M059J (cell line): ENCODE measurements at places on chromosomes 11 and 22. TPM values are rescaled to one million over a fixed set of nuclear protein-coding genes. Genes with fewer than 3 reads are reported as not detected.

The PACSIN2 gene
- 31.0 and 51.0 TPM in 2 replicates for total RNA-seq

The RNF214 gene
- 7.8 and 7.9 TPM in 2 replicates for total RNA-seq

The CDKN1C gene
- 4.4 and 6.2 TPM in 2 replicates for total RNA-seq

The SLN gene
- total RNA-seq, result not detected in 2 replicates

The OR8D4 gene
- total RNA-seq, result not detected in 2 replicates

DNA sequence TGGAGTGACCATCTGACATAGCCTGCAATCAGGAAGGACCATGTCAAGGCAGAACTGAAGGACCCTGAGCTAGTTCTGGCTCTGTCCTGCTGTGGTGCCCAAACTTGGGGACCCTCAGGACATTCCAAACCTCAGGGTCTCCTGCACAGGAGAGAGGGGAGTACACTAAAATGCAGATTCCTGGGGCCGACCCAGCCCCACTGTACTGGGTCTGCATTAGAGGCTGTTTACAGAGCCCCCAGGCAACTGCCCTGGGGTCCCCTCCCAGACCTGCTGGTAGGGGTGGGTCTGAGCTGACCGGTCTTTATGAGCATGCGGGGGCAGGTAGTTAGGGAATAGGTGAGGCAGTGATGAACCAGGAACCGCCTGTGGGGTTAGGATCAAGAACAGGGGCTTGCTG is 6.8 kb downstream of the TRPM5 start:
- no peak for DNase-seq

DNA sequence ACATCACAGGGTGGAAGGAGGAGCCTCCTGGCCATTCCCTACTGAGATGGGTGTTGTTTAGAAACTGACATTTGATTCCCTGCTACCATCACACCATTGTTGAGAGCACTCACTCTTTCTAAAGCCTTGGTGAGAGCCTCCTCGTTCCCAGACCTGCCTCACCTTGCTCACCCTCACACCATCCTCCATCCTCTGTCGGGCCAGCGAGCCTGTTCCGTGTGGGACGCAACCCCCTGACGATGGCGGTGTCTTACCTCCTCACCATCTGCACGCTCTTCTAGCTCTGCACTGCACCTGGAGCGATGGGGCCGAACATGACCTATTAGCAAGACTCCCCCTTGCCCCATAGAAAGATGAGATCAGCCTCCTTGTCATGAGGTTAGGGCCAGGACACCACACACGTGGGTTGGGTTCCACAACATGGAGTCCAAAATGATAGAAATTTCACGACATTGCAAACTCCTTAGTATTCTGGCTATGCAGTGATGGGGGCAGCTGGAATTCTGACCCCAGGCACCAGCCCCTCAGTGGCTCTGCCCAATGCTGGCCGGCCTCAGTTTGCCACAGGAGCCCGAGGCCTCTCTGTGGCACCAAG is 1017.9 kb downstream of the TBC1D22A start:
- no peak for DNase-seq

DNA sequence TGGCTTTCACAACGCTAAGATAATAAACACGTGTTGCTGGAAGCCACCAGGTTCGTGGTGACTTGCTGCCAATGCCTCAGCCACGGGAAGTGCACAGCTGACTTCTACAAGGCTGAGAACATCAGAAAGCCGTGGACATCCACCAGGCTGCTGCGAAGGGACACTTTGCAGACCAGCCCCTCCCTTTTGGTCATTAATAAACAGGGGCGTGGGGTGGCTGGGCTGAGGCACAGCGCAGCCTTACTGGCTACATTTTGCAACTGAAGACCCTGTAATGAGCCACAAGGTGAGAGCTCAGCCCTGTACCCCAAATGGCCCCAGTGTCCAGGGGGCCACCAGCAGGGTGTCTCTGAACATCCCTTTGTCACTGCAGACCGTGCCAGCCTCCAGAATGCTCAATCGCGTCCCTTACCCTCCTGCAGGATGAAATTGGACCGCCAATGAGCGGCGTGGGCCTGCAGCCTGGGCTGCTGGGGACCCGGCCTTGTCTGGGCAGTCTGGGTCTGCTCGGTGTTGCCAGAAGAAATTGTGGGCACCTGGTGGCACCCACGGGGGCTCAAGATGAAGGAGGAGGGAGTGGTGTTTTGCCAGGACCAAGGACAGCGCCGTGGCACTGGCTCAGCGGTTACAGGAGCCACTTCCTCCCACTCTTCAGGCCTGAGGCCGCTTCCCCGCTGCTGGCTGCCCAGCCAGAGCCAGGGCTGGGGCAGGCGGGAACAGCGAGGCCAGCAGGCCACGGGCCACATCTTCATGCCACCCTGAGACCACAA is 181.9 kb downstream of the CTTN start:
- DNase-seq, result no peak

DNA sequence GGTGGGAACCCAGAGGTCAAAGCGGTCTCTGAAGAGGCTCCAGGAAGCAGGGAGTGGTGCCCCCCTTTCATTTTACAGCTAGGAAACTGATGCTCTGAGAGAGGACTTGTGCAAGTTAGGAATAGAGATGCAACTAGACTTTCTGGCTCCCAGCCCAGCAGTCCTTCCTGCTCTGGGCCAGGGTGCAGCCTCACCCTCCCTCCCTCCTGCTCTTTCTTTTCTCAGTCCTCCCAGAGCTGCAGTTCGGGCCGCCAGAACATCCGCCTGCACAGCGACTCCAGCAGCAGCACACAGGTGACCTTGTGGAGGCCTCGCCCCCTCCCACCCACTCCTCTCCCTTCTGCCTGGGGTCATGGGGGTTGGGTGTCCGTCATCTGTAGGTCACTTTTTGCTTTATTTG is 51.5 kb downstream of the LHFPL7 start:
- DNase-seq, result peak; percentile 62

DNA sequence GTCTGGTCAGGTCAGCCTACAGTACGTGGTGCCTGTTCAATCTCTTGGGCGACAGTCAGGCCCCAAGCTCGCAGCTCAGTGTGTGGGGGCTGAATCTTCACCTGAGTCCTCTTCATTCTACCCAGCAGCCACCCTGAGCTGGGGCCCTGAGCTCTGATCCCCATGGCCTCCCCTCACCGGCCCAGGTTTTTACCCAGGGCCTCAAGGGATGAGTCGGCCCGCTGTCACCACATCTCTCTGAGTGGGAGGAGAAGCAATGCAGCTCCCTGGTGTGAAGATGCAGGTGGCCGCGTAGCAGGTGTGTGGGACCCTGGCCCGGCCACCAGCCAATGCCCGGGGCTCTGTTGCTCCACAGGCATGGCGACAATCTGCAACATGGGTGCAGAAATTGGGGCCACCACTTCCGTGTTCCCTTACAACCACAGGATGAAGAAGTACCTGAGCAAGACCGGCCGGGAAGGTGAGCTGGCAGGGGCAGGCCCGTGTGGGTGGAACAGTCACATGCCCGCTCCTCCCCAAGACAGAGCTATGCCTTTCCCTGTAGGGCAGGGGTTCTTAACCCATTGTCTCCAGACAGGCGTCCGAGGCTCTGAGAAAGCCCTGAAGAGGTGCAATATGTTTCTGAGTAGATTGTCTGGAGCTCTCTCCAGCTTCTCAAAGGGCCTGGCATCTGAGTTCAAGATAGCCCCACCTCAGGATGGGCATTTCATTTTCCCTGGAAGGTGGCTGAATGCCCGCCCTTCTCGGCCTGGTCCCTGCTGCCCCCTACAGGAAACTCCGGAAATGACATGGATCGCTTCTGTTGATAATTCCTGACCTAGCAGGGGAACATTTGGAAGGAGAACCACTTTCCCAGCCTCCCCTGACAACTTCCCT is 26.9 kb downstream of the POLR3H start:
- peak; percentile 47 for DNase-seq

- no peak for DNase-seq
Measured at GRCh38 chr22:48137640-48138039, 1375.2 kb downstream of the TBC1D22A start.

- no peak for DNase-seq
Measured at GRCh38 chr22:38171927-38172831, 9.5 kb downstream of the PLA2G6 start.

DNA sequence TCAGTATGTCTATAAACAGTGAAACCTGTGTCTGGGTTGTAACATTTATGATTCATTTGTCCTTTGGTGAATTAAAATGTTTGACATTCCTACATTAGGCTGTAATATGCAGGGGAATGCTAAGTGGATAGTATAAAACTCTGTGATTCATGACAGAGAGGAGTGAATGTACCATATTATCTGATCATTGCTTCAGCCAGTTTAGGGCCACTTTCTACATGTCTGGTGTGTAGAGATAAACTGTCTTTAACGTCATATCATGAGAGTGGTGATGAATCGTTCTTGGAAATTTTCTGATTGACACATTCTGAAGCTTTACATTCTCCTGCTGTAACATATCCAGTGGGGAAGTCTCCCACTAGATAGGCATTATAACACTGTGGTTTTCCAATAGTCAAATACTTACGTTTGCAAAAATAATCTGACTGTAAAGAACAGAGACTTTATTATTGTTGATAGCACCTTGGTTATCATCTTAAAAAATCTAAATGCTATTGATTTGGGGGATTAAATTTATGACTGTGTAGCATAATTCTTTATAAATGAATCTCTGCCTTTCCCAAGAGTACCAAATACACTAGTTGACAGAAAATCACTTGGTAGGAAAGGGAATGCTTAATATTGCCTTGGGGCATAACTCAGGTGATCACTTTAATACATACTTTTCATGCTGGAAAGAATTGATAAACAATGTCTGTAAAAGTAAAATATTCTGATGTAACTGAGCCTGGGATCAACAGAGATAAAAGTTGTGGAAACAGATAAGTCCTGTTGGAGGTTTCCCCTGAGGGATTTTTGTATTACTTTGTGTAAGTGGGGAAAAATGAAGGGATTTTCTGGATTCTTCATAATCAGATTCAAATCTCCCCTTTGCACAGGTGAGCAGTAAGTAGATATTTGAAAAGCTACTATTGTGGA is 427.9 kb downstream of the JRKL start:
- peak; percentile 73 for DNase-seq

DNA sequence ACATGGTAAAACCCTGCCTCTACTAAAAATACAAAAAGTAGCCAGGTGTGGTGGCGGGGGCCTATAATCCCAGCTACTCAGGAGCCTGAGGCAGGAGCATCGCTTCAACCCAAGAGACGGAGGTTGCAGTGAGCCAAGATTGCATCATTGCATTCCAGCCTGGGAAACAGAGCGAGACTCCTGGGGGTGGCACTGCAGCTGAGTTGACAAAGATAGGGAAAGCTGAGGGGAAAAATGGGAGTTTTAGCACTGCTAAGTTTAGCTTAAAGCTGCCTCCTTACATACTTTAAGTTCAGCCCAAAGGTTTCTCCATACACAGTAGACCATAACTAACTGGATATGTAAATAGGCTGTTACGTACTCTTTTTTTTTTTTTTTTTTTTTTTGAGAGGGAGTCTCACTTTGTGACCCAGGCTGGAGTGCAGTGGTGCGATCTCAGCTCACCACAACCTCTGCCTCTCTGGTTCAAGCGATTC is 9.0 kb upstream of the USP28 start:
- peak; percentile 62 for DNase-seq

DNA sequence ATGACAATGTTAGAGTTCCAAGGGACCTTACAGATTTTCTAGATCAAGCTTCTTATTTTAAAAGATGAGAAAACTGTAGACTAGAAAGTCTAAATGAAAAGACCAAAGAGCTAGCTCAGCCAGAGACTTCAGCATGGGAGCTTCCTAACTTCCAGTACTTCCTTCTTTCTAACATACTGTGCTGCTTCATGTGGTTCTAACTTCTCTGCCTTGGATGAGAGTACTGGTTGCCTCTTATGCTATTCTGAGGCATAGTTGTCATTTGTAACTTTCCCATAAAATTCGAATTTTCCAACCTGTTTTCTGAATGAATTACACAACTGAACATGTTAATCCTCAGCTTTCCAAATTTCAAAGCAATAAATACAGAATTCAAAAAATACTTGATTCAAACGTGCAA is 1.8 kb downstream of the MTMR2 start:
- DNase-seq, result peak; percentile 17

DNA sequence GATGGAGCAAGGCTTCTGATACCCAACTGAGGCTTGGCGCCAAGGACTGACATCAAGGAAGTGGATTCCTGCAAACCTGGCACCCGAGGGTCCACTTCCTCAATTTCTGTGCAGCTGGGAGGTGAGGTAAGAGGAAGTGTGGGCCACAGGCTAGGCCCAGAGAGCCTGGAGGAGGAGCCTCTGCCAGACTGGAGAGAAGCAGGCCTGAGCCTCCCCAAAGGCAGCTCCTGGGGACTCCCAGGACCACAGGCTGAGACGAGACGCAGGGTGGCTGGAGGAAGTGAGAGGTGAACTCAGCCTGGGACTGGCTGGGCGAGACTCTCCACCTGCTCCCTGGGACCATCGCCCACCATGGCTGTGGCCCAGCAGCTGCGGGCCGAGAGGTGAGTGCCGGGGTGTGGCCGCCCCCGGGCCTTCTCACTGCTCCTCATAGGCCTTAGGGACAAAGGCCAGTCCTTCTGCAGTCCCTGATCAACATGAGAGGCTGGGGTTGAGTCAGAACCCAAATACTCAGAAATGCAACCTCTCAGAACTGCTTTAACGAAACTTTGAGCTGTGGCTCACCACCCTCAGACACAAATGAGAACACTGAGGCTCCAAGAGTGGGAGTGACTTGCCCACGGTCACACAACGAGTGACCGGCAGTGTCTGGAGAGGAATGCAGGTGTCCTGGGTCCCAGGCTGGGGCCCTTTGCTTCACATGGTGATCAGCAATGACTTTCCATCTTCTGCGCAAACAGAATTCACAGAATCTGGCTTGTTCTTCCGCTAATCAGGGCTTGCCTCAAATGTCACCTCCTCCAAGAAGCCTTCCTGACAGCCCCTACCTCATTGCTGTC is at the start of gene NCF4:
Gene NCF4 (plus strand): TSS at position 186 of the 839 bp plus-strand sequence. CDS start 166 bp downstream, at position 352.
- DNase-seq, result no peak

- peak; percentile 3 for DNase-seq
Measured at GRCh38 chr11:124938206-124938765, 2.4 kb upstream of the HEPACAM start.

- no peak for DNase-seq
Measured at GRCh38 chr11:75762885-75763284, 5.7 kb upstream of the DGAT2 start.

DNA sequence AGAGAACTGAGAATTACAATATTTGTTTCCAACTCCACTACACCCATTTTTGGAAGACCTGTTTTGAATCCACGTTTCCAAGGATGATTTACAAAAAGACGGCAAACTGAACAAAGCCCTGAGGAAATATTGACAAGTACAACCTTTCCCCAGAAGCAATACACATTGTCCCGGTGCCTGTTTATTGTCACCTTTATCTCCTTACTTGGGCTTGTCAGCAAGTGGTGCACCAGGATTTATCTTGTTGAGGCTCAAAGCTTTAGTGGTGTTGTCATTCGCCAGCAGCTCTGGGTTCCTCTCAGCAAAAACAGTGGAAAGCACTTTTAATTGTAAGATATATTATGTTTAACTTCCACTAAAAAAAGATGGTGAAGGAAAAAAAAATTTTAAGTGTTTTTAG is 1191.9 kb upstream of the TENM4 start:
- DNase-seq, result no peak

DNA sequence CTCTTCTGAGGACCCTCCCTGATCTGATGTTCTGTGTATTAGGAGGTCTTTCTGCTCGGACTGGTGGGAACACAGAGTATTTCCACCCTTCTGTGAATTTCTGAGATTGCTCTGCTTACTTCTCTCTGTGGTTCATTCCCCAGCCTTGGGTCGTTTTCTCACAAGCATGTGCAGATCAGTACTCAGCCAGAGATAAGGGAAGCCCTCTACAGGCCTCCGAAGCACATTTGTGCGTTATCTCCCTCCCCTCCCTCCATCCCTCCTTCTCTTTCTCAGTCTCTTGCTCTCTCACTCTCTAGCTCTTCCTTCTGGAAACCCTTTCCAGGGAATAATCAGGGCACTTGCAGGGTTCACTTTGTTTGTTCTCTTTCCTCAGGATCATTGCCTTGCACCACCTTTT is 35.2 kb upstream of the TUB start:
- no peak for DNase-seq
